Hematopoietic multipotent progenitor cell treated with erythropoietin and hydrocortisone succinate and interleukin-3 and kit ligand, for 4 days (in vitro differentiated cells): ENCODE measurements at places on chromosomes 5 and 9.

- no peak for DNase-seq
These were observed 3.8 kb upstream of the SYNPO start for GRCh38 chr5:150636391-150637244.

DNA sequence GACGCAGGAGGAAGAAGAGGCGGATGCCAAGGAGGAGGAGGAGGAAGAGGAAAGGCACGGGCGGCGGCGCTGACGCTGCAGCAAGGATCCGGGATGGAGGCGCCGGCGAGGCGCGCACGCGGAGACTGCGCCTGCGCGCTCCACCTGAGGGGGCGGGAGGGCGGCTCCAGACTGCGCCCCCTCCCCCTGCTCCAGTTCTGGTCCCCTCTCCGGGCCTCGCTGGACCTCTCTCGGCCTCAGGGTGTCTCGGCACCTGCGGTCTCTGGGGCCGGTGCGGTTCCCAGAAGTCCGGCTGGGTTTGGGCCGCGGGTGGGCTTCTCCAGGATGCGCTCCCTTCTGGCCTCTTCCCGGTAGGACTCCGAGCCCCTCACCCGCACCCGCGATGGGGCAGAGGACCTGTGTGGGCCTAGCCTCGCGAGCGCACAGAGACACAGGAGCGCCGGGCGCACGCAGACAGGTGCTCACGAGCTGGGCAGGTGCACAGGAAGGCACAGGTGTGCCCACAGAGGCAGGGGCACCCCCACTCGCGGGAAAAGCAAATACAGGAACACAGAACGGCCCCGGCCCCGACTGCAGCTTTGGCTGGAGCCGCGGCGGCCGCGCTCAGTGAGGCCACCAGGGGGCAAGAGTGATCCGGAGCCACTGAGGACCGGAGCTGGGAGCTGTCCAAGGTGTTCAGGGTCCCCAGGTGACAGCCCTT, at the start of gene NPDC1:
TSS of gene NPDC1 (minus strand) at position 90 of the 700 bp plus-strand sequence. CDS start 188 bp downstream, outside the sequence.
- peak; percentile 90 for DNase-seq

GRCh38 chr5:172798422-172799215, 27.6 kb upstream of the DUSP1 start:
- DNase-seq, result peak; percentile 85

- DNase-seq, result peak; percentile 96
These were observed 4.1 kb downstream of the LRSAM1 start for GRCh38 chr9:127455324-127455992.

GRCh38 chr5:116557669-116558271, 16.9 kb downstream of the SEMA6A start:
- DNase-seq, result peak; percentile 56

DNA sequence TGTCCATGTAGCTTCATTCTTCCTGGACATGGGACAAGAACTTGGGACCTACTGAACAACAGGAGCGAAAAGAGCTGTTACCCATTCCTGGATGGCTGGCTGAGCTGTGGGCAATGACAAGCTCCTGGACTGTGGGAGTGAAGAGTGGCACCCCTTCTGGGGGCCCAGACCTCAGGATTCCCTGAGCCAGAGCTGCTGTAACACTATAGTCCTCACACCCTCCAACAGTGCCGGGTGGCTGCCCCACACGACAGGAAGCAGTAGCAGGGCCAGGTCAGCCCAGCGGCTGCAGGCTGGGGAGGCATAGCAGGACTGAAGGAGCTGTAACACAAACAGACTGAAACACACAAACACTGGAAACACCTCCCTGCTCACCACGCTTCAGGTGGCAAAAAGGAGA, 169.7 kb upstream of the IRX2 start:
- no peak for DNase-seq

GRCh38 chr9:16417161-16417560, 453.3 kb downstream of the BNC2 start:
- no peak for DNase-seq

GRCh38 chr5:142981886-142982820, 212.0 kb downstream of the ARHGAP26 start:
- peak; percentile 6 for DNase-seq

GRCh38 chr5:65203746-65204145, 278.0 kb downstream of the ADAMTS6 start:
- DNase-seq, result no peak

DNA sequence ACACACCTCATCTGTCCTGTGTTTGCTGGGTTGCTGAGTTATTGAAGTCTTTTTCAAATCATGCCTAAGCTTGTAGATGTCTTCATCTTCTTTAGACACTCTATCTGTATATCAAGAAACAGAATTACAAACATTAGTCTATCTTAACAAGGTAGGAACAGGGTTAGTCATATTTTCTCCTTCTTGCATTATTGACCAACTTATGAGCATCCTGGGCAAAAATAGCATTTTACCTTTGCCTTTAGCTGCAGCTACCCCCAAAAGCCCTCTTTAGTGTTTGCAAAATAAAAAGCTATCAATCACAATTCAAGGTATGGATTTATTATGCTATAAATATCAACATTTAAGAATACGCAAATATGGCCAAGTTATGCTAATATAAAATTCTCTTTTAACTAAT, 3.4 kb downstream of the PLK2 start:
- DNase-seq, result no peak

DNA sequence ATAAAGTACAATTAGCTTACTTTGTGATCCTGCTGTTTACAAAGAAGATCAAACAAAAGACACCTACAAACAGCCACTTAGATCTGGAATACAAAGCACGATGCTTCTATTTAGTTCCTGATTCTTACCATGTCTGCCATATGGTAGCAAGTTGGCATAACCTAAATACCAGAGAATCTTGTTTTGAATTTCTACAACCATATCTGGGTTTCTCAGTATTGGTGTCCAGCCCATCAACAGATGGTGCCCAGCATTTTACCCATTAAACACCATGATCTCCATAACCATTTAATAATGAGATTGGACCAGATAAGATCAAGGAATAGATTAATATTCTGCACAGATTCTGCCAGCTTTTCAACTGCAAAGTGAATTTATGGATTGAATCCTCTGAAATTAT, 29.8 kb downstream of the SLC24A2 start:
- DNase-seq, result no peak

DNA sequence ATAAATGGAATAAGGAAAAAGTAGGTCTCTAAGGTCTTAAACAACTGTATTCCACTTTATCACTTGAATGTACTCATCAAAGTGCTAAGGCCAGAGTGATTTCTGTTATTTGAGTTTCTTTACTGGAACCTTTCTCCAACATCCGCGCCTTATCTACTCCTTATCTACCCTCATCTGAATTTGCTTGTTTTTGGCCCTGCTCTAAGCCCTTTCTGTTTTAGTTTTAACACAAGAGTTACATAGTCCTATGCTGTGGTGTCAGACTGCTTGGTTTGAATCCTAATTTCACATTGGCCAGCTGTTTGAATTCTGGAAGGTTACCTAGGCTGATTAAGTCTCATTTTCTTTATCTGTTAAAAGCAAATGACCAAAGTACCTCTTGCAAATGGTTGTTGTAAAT, 128.3 kb downstream of the PCSK5 start:
- peak; percentile 24 for DNase-seq

GRCh38 chr9:83062651-83063527, at the start of gene RASEF:
Gene RASEF (minus strand): TSS chr9:83063142. CDS start chr9:83062867, 275 bp downstream.
- DNase-seq, result peak; percentile 14
